ENCODE measurements at places on chromosomes 7 and 10. TPM values are rescaled to one million over a fixed set of nuclear protein-coding genes. Genes with fewer than 3 reads are reported as not detected.

The OR2A12 gene
- not detected for total RNA-seq

DNA sequence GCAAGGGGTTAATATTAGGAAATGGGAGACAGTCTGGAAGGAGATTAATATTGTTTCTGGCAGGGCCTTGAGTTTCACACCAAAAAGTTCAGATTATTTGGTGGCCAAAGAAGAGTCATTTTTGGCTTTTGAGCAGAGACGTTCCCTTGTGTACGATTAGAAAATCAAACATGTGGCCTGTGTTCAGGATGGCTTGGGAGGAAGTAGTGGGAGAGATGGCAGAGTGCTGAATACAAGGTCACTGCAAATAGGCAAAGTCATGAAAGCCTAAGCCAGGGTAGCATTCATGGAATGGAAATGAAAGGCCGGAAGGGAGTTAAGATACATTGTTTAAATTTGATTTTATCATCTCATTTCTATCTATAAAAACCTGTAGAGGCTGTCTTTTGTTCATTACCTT, 9.5 kb upstream of the GGCT start:
- DNase-seq = no peak

The ETV1 gene
- total RNA-seq = 3.8 TPM

DNA sequence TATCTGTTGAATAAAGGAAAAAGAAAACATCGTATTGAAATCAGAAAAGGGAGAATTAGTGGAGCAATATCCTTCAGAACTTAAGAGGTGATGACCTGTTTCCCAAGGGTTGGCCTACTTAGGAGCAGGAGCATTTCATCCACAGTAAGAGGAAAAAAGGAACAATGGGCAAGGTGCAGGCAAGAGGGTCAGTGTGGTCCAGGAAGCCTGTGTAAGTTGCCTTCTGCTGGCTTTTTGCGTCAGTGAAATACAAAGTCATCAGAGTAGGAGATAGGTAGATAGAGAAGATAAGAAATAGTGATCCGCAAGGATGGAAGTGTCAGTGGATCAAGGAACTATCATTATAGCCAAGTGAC, 5.4 kb upstream of the ANKRD7 start:
- no peak for DNase-seq

DNA sequence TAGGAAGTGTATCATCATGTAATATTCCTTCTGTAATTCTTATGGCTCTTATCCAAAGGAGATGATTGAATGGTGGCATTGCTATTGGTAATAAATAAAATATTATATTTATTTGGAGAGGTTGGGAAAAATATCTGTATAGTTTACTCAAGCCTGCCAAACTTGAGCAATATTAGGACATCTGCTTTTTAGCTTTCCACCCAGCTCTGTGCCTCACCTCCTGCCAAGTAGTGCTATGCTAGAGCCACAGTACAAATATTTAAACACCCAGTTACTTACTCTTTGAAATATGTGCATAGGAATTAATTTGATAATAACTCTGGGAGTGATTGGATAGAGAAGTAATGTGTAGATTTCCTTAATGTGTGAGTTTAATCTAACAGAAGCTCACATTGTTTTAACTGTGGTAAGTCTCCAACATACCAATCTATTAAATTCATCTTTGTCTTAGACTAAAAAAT, 129.2 kb downstream of the BBS9 start:
- DNase-seq = no peak

The GLCCI1 gene
- 1.6 TPM for total RNA-seq

The STOX1 gene
- total RNA-seq = 0.21 TPM

GRCh38 chr7:142866361-142867096, 11.7 kb downstream of the EPHB6 start:
- DNase-seq = no peak
